ENCODE measurements at places on chromosomes 6 and 20. TPM values are rescaled to one million over a fixed set of nuclear protein-coding genes. Genes with fewer than 3 reads are reported as not detected.

The CAPN11 gene
- total RNA-seq, result not detected

The CNR1 gene
- total RNA-seq, result not detected

The ADAM33 gene
- total RNA-seq, result 13.1 TPM

The TRAPPC3L gene
- total RNA-seq, result 0.19 TPM

The RBM24 gene
- 10.8 TPM for total RNA-seq

DNA sequence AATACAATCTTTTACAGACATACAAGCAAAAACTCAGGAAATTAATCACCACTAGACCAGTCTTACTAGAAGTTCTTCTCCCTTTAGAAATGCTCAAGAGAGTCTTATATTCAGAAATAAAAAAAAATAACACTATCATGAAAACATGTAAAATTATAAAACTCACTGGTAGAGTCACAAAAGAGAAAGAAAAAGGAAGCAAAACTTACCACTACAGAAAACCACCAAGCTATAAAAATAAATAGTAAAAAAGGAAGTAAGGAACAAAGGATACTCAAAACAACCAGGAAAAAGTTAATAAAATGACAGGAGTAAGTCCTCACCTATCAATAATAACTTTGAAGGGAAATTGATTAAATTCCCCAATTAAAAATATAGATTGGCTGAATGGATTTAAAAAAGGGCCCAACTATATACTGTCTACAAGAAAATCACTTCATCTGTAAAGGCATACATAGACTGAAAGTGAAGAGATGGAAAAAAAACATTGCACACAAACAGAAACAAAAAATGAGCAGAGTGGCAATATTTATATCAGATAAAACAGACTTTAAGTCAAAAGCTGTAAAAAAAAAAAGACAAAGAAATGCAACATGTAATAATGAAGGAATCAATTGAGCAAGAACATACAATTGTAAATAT is 489.5 kb downstream of the KIF16B start:
- no peaks in the 10 kb centered on the region for H3K36me3 ChIP-seq
- H3K27ac ChIP-seq, result no peak overlapping the region
- H3K4me3 ChIP-seq, result no peak overlapping the region

- no peaks in the 10 kb centered on the region for H3K36me3 ChIP-seq
- no peaks in the 10 kb centered on the region for H3K4me1 ChIP-seq
- no peak overlapping the region for H3K27ac ChIP-seq
Measured at GRCh38 chr6:24076011-24076410, 50.0 kb upstream of the NRSN1 start.

- H3K36me3 ChIP-seq, result no peaks in the 10 kb centered on the region
- DNase-seq, result no peak
- H3K4me1 ChIP-seq, result no peaks in the 10 kb centered on the region
- no peaks in the 10 kb centered on the region for H3K27me3 ChIP-seq
- H3K27ac ChIP-seq, result no peak overlapping the region
Measured at GRCh38 chr6:160775792-160776580, 73.9 kb downstream of the PLG start.

DNA sequence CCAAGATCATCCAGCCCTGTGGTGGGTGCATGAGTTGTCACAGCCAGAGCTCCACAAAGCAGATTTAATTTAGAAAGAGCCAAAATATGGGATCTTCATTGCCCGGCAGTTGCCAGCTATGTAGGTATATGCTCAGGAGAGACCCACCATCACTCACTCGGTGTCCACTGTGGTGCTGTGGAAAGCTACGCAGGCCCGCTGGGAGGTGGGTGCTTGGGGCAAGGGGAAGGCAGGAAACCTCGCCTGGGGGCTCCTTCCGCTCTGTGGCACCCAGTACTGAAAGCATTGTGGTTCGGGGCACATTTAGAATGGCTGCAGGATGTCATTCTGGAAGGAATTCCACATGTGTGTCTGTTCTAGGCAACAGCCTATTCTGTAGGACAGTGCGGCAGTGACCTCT is 259.9 kb downstream of the TAF4 start:
- no peaks in the 10 kb centered on the region for H3K36me3 ChIP-seq
- H3K4me1 ChIP-seq, result peaks cover 3% of the 10 kb centered on the region
- no peak overlapping the region for H3K27ac ChIP-seq

GRCh38 chr6:22392711-22393110 is 95.9 kb upstream of the PRL start:
- DNase-seq, result no peak
- H3K27me3 ChIP-seq, result no peaks in the 10 kb centered on the region
- no peak overlapping the region for H3K4me3 ChIP-seq
- H3K27ac ChIP-seq, result no peak overlapping the region
- peaks cover 5% of the 10 kb centered on the region for H3K4me1 ChIP-seq

- H3K4me3 ChIP-seq, result no peak overlapping the region
- H3K27ac ChIP-seq, result no peak overlapping the region
- no peaks in the 10 kb centered on the region for H3K36me3 ChIP-seq
- no peak for DNase-seq
- no peaks in the 10 kb centered on the region for H3K27me3 ChIP-seq
Measured at GRCh38 chr6:140253096-140253495, 878.6 kb upstream of the CITED2 start.

GRCh38 chr20:37530696-37531095 is 3.0 kb upstream of the BLCAP start:
- no peak overlapping the region for H3K27ac ChIP-seq
- no peak overlapping the region for H3K4me3 ChIP-seq
- H3K36me3 ChIP-seq, result no peaks in the 10 kb centered on the region
